ENCODE measurements at places on chromosomes 11 and 22.
A peak's percentile ranks its signal among the peaks of the same experiment; 100 is the strongest.

DNA sequence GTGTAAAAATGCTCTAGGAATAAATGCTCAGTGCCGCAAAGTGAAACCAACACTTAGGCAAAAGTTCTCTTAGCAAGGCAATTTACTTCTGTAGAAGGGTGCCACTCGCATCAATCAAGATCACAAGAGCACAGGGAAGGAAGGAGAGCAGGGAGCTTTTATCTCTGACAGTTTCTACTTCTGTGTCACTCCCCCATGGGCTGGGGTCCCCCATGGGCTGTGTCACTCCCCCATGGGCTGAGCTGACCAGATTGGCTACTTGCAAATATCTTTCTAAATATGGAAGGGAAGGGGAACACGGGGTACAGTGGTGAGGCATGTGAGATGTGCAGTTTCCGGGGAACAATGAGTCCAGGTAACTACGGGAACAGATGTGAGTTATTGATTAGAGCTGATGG is 397 bp downstream of the OR52N2 start:
- no peak for DNase-seq

DNA sequence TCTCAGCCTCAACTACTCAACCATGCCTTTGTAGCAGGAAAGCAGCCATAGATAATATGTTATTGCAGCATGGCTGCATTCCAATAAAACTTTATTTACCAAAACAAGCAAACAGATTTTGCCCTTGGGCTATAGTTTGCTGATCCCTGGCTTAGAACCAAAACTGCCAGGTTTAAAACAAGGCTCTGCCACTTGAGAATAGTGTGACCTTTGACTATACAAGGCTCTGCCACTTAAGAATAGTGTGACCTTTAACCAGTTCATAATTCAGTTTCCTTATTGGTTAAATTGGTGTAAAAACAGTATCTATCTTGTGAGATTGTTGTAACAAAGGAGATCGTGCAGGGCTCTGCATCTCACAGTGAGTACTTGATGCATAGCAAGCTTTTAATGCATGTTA is 217.3 kb upstream of the MTNR1B start:
- DNase-seq, result no peak

DNA sequence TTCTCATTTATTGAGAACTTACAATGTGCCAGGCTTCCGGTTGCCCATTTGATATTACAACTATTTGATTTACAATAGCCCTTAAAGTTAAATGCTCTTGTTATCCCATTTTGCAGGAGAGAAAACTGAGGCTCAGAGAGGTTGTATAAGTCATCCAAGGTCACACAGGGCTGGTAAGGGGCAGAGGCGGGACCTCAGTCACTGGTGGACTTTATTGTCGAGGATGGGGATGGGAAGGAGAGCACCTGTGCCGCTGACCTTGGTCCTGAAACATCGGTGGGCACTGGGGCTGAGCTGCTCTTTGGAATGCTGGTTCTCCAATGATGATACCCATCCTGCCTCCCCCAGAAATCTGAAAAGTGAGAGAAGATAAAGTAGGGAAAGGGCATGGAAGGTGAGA is 265.4 kb downstream of the MIAT start:
- no peak for DNase-seq

- DNase-seq, result peak; percentile 5
Observed at GRCh38 chr22:29524442-29525191, 28.9 kb downstream of the THOC5 start.

DNA sequence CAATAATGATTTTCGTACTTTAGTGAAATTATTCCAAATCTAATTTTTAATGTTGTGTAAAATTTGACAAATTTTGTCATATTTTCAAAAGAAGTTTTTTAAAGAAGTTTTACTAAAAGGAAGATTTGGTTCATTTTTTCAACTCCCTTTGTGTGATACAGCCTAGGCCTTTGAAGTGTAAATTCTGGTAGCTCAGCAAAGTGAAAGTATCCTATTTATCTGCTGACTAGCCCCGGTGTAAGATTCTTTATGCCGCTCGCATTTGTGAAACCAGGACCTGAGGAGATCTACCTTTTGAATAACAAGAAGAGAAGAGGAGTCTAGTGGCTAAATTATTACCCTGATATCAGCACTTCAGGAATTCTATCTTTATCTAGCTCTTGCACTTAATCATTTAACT is 177.4 kb downstream of the JRKL start:
- DNase-seq, result no peak

DNA sequence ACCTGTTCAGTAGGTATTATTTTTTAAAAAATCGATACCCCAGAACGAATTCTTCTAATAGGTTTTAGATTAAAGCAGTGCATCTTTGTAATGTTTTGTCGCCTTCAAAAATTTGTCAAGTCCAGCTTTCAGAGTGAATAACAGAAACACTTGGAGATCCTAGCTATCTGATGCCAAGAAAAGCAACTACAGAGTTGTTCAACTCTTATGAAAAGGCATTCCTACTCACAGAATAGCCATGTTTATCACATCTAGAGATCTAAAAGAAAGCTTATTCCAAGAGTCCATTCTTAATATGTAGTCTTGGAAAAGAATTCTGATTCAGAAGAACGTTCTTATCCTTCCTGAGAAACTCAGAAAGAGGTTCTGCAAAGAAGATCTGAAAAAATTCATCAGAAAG is 268.5 kb downstream of the TTC28 start:
- no peak for DNase-seq

GRCh38 chr11:9210922-9211320 is 54.2 kb downstream of the DENND5A start:
- peak; percentile 31 for DNase-seq

DNA sequence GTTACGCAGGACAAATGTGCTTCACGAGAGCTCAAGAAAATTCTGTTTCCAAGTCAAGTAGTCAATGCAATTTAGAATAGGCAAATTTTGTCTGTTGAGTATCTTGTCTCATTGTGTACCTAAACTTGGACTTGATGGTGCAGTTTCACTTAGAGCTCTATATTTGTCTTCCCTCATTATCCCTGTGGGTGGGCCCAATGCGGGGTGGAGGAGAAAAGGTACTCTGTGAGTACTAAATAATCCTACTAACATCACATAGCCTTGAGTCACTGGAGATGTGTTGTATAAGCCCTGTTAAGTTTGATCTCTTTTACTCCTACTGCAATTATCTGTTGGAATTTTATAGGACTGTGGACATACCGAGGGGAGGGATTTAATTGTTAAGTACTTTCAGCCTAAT is 331.2 kb downstream of the METTL15 start:
- no peak for DNase-seq

DNA sequence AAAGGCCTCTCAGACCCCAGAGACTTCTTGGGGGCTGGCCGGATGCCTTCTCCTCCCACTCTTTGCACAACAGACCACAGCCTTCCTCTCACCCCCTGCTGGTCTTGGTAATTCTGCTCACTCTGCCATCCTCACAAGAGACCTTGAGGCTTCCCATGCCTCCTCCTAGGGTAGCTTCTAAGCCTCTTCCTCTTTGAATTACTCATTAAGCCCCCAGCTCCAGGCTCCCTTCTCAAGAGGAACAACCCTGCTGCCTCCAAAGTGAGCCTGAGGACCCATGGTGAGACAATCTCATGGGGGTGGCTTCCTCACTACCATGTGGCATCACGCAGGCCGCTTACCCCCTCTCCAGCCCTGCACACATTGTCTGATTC is 184.6 kb upstream of the SYT13 start:
- DNase-seq, result no peak

GRCh38 chr11:117872420-117872961 is 4.0 kb downstream of the FXYD6 start:
- no peak for DNase-seq

DNA sequence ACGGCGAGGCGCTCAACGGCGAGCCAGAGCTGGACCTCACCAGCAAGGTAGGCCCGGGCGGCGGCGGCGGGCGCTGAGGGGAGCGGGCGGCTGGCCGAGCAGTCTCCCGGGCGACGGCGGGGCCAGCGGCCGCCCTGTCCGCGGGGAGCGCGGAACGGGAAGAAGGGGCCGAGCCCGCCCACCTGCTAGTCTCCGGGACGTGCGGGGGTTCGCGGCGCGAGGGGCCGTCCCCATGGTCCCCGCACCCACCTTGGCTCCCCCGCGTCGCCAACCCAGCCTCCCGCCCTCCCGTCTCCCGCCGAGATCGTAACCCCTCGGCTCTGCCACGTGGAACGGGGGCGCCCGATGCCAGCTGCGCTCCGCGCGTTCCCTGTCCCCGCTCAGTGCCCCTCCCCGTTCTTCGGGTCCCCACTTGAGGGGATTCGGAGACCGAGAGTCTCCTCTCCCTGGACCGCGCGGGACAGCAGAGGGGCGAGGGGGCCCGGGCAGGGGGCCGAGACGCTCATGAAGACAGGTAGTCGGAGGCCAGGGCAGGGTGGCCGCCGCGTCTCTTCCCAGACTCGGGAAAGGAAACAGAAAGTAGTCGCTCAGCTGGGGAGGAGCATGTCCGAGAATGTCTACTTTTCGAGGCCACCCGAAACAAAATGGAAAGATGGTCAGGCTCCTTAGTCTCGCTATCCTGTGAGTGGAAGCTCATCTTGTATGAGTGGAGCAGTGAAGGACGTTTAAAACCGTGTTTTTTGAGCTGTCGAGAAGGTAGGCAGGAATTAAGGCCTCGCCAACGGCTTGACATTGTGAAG is 557 bp downstream of the GTPBP1 start:
- peak; percentile 33 for DNase-seq

Measured in activated CD4-positive, alpha-beta T cell treated with anti-CD3 and anti-CD28 coated beads, Interleukin-2, amount 50 U/mL, for 16 hours (primary cell).